Gastroesophageal sphincter (tissue), 4 donors: ENCODE measurements at places on chromosomes 3 and 15. TPM values are rescaled to one million over a fixed set of nuclear protein-coding genes. Genes with fewer than 3 reads are reported as not detected.

DNA sequence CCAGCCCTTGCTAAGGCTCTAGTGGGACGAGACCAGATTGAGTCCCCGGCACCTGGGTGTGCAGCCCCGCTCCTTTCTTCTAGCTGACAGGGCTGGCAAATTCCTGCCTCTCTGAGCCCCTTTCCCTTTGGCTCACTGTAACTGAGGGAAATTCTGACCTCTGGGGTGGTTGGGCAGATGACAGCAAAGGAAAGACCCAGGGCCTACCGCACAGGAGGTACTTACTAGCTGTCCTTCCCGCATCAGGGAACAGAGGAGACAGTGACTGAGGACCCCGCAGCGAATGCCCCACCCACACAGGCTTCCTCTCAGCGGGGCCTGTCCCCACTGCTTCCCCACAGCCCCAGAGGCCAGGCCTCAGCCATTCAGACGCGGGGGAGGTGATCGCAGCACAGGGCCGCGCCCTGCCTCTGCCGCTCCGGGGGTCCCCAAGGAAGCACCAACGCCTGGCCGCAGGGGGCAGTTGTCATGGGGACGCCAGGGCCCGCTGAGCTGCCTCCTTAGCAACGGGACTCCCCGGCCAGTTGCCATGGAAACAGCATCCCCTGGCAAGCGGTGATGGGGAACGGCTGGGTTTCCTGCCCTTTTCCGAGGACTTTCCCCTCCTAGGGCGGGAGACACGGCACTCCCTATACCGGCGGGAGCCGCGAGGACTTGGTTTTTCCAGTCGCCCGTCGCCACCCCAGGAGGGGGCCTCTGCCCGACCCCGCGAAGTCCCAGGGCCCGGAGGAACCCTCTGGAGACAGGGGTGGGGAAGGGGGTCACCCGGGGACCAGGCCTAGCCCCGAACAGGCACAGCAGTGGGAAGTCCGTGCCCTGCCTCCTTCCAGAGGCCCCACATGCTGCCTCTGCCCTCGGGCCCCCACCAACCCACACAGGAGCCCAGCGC, 50.1 kb downstream of the HCN4 start:
- ATAC-seq, result no peak

GRCh38 chr15:78469031-78469430, 31.0 kb downstream of the IREB2 start:
- no peak for ATAC-seq

Gene RETNLB
- total RNA-seq, result not detected

GRCh38 chr3:28575100-28575745, 226.6 kb upstream of the AZI2 start:
- peak; percentile 62 for ATAC-seq

- no peak for ATAC-seq
Observed at GRCh38 chr3:107729686-107730085, 206.9 kb downstream of the BBX start.

DNA sequence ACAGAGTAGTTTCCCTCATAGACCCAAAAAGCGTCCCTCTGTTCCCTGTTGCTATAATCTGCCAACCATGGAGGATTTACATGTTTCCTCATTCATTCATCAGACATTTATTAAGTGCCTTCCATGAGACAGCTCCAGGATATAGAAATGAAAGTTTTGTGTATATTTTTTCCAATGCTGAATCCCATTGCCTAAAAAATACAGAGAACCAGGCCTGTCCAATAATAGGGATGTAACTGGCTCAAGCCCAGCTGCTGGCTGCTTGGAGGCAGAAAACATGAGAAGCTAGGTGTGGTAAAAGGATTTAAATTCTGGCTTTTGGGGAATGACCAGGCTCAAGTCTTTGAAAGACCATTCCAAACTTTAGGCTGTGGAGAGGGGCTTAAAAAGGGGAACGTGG, 41.5 kb downstream of the RARB start:
- peak; percentile 38 for ATAC-seq

- ATAC-seq, result no peak
Observed at GRCh38 chr3:189167027-189167766, 4.6 kb upstream of the TPRG1 start.

GRCh38 chr3:117036259-117036799, 326.8 kb downstream of the TUSC7 start:
- ATAC-seq, result peak; percentile 95

DNA sequence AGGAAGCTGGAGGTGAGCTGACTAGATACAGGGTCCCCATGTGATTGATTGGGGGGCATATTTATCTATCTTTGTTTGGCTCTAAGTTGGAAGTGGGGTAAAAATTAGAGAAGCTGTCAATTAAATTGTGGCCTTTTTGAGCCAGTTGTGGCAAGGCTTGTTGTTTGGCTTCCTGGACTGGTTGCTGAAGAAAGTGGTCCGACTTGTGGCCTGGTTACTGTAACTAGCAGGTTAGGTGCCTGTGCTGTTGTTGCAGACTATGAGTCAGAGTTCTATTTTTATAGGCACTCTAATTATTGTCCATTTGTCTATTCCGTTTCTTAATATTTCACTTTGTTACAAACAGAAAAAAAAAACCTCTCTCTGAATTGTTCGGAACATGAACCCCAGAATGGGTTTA, 129.1 kb upstream of the CNTN6 start:
- no peak for ATAC-seq

DNA sequence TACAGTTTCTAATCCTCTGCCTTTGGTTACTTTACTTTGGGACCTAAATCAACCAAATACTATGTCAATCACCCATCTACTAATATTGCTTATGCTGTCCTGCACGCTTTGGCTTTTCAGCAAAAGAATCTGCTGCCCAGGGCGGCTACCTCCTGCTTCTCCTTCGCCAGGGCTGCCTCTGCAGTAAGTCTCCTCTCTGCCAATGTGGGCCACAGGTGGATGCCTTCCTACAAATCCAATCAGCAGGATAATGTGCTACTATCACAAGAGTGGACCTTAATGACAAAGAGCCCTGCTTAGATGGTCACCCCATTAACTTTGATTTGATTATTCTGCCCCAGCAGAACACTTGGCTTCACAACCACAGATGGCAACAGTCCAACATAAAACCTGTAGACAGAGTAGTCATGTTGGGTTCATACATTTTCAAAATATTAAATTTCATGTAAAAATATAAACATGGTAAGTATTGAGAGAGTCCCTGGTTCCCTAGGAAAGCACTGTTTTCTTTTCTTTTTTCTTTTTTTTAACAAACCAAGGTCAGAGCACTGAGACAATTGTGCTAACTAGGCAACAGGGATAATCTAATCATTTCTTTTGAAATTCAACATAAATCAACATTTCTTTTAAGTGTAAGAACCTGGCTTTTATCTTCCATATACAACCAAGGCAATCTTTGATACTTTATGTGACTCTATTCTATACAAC, 298.3 kb downstream of the ZBTB20 start:
- no peak for ATAC-seq

- no peak for ATAC-seq
Observed at GRCh38 chr3:196867155-196867506, 589 bp upstream of the SENP5 start.

GRCh38 chr3:16462679-16463078, 50.8 kb downstream of the RFTN1 start:
- no peak for ATAC-seq

GRCh38 chr3:48236531-48236930, 4.4 kb upstream of the ZNF589 start:
- ATAC-seq, result no peak

DNA sequence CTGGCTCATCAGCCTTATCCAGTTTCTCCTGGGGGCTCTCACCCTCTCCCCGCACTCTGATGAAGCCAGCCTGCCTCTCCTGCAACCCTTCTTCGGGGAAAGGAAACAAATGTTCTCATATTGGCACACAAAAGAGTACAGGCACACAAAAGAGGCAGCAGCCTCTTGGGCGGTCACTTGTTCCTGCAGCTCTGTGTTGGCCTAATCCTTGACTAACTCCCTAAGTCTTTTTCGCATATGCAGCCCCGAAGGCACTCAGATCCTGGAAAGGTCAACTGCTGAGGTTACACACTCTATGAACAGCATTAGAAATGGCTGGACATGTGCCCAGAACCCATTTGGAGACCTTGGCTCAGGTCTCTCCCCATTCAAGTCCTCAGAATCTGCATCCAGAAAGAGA, 7.4 kb upstream of the CAMP start:
- peak; percentile 80 for ATAC-seq

GRCh38 chr3:133475245-133476010, 75.6 kb downstream of the BFSP2 start:
- ATAC-seq, result no peak

Gene CLSTN2
- 8.7 TPM for total RNA-seq

DNA sequence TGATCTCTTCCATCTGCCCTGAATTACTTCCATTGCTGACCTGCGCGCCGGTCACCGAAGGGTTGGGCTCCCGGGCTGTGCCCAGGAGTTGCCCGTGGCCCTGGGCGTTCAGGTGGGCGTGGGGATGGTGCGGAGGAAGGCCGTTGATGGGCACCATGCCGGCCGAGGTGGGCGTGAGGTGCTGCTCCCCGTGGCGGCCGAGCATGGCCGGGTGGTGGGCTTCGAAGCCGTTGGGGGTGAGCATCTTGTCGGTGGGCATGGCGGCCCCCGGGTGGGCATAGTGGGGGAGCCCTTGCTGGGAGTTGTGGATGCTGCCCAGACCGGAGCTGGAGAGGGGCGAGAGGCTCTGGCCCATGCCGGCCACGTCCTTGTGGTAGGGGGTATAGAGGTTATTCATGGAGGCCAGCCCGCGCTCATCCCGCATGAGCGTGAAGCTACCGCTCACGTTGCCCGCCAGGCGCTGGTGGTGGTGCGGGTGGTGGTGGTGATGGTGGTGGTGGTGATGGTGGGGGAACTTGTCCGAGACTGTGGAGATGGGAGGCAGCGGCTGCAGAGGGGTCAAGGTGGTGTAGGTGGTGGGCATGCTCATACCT, 1.0 kb downstream of the ONECUT1 start:
- no peak for ATAC-seq

- ATAC-seq, result no peak
Observed at GRCh38 chr3:174820885-174821284, 38.2 kb upstream of the NAALADL2 start.

GRCh38 chr3:16423947-16424673, 89.4 kb downstream of the RFTN1 start:
- ATAC-seq, result no peak

Gene SLCO2A1
- total RNA-seq, result 11.8 TPM

GRCh38 chr3:42164656-42165055, 73.5 kb downstream of the TRAK1 start:
- peak; percentile 40 for ATAC-seq

DNA sequence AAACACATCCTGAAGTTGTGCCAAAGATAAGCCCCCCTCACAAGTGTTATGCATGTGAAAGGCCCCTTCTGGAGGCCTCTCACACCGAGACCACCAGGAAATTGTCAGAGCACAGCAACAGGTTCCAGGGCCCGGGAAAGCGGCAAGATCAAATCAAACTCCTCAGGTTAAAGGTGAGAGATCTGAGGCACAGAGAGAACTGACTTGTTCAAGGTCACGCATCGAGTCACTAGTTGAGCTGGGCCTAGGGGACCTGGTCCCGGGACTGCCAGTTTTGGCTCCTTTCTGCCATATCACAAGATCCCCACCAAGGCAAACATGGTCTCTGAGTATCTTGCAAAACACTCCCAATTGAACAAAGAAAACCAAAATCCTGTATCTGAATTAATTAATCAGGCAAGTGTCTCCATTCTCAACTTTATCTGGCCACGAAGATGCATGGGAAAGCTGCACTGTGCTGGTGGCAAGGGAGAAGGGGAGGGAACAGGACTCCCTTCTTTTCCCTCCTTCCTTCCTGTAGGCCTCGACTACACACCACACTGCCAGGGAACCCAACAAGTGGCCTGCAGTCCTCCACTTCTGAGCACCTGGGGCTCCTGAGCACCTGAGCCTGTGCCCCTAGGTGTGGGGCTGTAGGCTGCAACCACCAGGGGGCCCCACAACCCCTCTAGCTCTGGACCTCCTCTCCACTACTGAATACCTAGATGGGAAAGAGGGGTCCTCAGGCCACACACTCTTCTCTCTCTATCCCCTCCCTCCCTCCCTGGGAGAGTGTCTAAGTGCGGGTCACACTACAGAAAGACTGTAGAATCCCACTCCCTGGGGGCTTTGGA, 37.3 kb downstream of the ANP32A start:
- peak; percentile 41 for ATAC-seq

Gene WDR93
- total RNA-seq, result not detected

- no peak for ATAC-seq
Observed at GRCh38 chr3:51817375-51817774, 38.3 kb upstream of the IQCF6 start.

DNA sequence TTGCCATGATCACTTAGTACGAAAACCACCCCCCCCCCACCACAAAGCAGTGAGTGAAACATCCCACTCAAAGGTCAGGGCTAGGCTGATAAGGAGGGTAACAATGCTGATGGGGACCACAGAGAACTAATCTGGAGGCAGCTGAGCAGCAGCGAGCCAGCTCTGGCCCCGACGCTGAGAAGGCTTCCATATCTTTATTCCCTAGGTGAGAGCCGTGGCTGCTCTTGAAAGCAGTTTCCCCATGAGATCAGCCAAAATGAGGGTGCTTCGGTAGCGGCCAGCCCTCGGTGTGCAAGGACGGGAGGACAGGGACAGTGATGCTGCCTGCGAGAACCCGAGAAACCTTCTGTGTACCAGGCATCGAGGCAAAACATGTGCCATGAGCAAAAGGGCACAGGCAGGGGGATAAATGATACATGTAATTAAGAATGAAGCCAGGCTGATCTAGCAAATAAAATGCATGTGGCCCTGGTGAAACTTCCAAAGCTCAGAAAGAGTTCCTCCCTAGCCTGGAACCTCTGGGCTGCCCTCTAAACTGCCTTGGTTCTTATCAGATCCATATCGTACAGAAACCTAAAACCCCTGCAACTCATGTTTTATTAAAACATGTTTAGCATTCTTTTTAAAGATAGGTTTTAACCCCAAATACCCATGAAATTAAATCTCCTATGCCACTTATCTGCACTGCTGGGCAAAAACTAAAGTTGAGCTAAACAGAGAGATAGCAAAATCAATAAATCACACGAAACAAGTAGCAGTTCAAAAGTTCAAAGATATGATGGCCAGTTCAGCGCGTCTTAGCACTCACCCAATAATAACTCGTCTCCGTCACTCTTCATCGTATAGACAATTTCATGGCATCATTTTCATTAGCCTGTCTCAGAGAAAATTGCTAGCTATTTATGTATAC, 337.3 kb downstream of the FOXP1 start:
- no peak for ATAC-seq

Gene SLC51B
- not detected for total RNA-seq

Gene SLC9C1
- total RNA-seq, result 0.15 TPM

DNA sequence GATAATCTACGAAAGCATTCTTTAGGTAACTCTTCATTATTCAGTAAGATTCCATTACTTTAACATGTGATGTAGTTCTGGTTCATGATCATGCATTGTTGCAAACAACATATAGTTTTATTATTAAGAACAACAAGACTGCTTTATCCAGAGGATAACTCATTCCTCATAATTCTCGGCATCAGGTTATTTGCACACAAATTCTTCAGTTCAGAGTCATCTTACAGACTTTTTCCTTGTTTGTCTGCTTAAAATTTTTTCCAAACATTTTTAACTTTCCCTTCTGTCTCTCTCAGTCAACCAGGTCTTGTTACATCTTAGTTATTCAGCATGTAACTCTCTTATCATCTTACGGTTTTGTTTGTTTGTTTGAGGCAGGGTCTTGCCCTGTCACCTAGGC, 60.1 kb downstream of the VGLL3 start:
- no peak for ATAC-seq

- no peak for ATAC-seq
Observed at GRCh38 chr15:77030928-77031375, 36.0 kb downstream of the PSTPIP1 start.
